Stimulated activated CD8-positive, alpha-beta memory T cell treated with anti-CD3 and anti-CD28 coated beads, Interleukin-4, amount 100 ng/mL, for 24 hours (primary cell): ENCODE measurements at places on chromosomes 5 and 9.

DNA sequence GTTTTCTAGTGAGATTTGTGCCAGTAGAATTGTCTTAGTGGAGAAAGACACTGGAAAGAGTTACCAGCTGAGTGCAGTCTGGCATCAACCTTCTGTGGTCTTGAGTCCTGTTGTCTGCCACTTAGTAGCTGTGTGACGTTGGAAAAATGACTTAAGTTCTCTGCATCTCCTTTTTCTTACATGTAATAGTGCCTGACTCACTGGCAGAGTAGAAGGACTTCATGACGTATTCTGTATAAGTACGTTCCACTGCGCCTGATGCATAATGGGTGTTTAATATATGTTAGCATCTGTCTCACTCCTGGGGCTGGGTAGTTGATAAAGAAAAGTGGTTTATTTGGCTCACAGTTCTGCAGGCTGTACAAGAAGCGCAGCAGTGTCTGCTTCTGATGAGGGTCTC, 144.8 kb downstream of the ST8SIA4 start:
- DNase-seq = no peak

- no peak for DNase-seq
These were observed 8.6 kb downstream of the FOXI1 start for GRCh38 chr5:170114271-170114670.

GRCh38 chr5:171961117-171961516, 45.3 kb downstream of the FBXW11 start:
- DNase-seq = no peak

- no peak for DNase-seq
These were observed 55.1 kb upstream of the NR5A1 start for GRCh38 chr9:124562328-124562727.

DNA sequence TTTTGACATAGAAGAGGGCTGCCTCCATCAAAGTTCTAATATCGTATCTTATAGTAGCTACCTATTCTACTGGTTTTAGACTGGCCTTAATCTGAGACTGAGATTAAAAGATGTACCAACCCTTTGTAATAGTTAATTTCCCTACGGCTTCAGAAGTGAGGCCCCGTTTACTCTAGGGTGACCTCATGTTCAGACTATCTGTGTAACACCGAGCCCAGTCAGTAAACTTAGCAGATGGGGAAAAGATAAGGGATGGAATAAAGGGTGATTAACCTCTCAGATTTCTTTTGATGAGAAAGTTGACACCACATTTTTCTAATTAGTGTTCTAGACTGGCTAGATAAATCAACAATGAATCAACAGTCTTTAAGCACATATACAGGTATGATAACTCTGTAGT, 283.1 kb downstream of the KCTD16 start:
- no peak for DNase-seq

- DNase-seq = no peak
These were observed 109.6 kb downstream of the ANKRD18B start for GRCh38 chr9:33633636-33634035.

GRCh38 chr5:4833104-4833738, 306.9 kb upstream of the ADAMTS16 start:
- no peak for DNase-seq

DNA sequence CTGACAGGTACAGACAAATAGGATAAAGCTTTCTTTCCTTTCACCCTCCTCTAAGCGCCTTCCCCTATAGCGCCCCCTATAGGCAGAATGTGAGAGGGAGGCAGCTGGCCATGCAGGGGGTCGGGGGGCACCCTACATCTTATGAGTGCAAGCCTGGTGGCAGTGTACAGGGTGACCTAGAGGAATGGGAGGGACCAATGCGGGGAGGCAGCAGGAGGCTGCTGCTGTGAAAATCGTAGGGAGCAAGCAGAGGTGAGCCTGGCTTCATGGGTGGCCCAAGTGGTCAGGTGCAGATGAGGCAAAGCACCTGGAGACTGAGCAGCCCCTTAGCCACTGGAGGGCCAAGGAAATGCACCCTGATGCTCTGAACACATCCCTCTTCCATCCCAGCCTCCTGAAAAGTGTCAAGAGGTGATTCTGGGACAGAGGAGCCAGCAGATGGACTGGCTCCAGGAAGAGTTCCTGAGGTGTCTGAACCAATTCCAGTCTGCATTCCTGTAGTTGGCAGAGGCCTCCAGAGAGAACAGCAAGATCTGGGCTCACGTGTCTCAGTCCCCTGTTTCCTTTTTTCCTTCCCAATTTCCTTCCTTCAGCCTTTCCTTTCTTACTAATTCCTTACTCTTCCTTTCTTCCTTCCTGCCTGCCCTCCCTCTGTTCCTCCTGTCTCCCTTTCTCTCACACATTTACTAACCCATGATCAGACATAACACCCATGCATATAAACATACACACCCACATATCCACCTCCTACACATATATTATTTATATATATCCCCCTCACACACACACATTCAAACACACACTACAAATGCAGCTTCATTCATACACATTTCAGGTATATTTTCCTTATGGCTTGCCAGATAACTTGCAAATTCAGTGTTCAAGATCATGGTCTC, 32.8 kb upstream of the GALNT10 start:
- DNase-seq = no peak

DNA sequence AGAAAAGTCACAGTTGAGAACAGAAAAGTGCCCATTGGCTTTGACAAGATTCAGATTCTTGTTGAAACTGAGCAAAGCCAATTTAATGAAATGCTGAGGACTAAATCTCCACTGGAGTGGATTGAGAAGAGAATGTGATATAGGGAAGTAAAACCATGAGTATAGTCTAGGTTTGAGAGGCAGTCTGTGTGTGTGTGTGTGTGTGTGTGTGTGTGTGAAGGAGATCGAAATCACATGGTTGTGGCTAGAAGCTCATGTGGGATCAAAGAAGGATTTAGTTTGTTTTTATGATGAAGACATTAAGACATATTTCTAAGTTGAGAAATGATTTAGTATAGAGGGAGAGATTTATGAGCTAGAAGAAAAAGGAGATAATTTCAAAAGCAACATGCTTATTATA, 275.7 kb upstream of the DAB2 start:
- no peak for DNase-seq

DNA sequence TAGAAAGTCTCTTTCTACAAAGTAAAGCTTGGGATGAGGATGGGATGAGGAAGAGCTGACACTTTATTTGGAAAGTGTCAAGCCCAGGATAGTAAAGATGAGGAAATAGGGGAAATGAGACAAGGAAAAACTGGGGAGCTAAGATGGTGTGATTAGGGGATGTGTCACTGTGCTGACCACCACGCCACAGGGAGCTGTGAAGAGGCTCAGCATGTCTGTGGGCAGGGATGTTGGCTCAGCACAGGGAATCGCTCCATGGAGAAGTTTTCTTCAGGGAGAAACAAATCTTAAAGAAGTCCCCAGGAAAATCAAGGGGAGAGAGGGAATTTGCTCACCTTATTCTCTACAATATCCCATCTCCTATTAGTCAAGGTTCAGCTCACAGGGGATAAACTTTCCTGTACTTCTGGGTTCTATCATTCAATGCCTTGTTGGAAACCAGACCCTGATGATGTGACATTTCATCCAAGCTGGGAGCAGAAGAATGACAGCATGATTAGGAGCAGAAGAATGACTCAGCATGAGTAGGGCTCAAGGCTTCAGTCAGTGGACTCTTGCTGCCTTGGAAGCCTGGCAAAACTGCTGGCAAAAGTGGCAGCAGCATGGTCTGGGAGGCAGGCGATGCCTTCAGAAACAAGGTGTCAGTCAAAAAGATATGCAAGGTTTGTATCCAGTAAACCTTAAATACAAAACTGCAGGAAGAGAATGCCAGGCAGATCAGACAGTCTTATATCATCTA, 4.9 kb downstream of the HSPB3 start:
- DNase-seq = no peak
